ENCODE measurements at places on chromosomes 6 and 20. TPM values are rescaled to one million over a fixed set of nuclear protein-coding genes. Genes with fewer than 3 reads are reported as not detected.

The CYP39A1 gene
- 1.3 TPM for total RNA-seq

The SFTA2 gene
- not detected for total RNA-seq

The PAK5 gene
- total RNA-seq = 0.53 TPM

The ADGRB3 gene
- 1.0 TPM for total RNA-seq

The CDC25B gene
- 37.5 TPM for total RNA-seq

The KIF25 gene
- total RNA-seq = 1.1 TPM

The PHACTR1 gene
- total RNA-seq = 15.5 TPM

The DNPH1 gene
- 56.4 TPM for total RNA-seq

The SYCP2 gene
- total RNA-seq = 0.69 TPM

The SLA2 gene
- 0.23 TPM for total RNA-seq

The BAK1 gene
- 40.9 TPM for total RNA-seq

The BNIP5 gene
- not detected for total RNA-seq

The FAM217A gene
- total RNA-seq = not detected

All from WTC11 (cell line).